ENCODE measurements at places on chromosomes 5 and 9.

DNA sequence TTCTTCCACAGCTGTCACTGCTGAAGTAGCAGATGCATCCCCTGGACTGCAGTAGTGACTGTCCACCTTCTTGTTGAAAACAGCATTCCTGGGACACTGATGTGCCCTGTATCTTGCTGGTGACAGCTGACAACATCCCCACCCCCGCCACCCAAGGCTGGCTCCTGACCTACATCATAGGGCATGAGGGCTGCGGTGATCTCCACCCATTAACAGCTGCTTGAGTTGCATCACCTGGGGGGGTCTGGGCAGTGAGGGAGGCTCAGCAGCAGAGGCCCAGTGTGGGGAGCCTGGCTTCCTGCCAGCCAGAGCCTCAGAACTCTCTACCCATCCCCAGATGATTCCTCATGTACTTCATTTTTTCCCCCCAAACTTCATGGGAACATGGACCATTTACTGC lies 4.1 kb downstream of the PRUNE2 start:
- no peak for DNase-seq

DNA sequence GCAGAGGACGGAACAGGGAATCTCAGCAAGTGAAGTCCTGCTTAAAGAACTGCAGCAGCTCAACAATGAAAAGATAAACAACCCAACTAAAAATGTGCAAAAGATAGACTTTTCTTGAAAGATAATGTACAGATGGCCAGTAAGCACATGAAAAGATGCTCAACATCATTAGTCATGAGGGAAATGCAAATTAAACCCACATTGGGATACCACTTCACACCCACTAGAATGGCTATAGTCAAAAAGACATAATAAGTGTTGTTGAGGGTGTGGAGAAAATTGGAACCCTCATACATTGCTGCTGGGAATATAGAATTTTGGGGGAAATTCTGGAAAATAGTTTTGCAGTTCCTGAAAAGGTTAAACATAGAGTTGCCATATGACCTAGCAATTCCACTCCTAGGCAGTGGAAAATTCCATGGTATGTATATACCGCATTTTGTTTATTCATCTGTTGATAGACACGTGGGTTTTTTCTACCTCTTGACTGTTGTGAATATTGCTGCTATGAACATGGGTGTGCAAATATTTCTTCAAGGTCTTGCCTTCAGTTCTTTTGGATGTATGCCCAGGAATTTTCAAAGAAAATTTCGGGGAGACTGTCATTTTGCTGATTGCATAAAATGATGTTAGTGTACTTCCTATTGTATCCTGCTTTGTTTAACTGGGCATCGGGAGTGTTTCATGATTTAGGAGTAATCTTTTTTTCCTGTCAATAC lies 7.2 kb downstream of the CNOT8 start:
- DNase-seq, result no peak

- no peak for DNase-seq
Observed at GRCh38 chr5:65858316-65858715, 68.1 kb upstream of the ERBIN start.

DNA sequence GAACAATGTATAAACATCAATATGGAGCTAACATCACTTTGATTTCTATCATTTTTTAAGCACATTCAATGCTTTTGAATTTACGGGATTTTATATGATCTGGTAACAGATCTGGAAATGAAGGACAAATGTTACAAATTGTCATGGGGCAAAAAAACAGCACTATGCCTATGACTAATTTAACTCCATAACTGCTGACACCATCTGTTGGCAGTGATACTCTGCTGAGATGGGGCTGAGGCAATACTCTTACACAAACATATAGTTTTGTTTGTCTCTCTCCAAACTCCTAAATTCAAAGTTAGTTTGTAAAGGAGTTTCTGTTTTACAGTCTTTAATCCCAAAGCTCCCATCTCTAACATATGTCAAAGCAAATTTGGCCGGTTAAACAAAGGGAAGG lies 132.5 kb upstream of the FER start:
- no peak for DNase-seq

DNA sequence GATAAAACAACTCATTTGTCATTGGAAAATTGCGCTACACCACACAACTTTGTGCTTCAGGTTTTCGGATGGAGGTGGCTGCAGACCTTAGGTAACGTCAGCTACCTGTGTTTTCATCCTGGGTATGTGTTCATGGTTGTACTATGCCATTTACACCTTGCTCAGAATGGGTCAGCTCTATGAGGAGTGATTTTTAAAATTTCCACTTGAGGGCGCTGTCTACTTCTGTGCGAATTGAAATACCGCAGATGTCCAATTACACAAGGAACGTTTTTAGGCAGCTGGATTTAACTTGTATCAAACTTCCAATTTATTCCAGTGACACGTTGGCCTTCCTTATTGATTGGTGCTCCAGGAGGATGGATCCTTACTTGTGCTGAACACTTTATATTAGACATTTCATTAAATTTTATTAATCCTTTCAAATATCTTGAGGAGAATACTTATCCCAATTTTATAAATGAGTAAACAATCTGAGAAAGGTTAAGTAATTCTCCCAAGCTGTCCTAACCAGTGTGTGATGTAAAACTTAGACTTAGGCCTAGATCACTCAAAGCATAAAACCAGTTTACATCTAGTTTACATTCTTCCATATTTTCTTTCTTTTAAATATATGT lies 23.4 kb downstream of the DMRTA1 start:
- peak; percentile 44 for DNase-seq

- no peak for DNase-seq
Observed at GRCh38 chr9:136160381-136160841, 41.7 kb upstream of the TMEM250 start.

- no peak for DNase-seq
Observed at GRCh38 chr9:134379831-134380365, 53.6 kb downstream of the RXRA start.

DNA sequence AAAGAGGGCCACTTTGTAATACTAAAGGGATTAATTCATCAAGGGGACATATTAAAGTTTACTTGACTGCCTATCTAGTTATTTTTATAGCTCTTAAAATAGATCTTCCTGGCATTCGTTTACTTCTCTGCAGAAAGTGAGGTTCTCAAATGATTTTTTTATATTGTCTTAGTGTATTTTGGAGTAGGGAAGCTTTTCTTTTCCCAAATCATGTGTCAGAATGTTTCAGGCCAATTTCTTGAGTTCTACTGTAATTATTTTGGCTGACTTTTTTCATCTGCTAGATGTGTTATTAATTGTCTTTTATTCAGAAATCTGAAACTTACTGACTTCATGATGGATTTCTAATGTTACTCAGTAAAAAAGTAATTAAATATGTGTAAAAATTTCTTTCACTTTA lies 60.2 kb upstream of the FBXL7 start:
- no peak for DNase-seq

DNA sequence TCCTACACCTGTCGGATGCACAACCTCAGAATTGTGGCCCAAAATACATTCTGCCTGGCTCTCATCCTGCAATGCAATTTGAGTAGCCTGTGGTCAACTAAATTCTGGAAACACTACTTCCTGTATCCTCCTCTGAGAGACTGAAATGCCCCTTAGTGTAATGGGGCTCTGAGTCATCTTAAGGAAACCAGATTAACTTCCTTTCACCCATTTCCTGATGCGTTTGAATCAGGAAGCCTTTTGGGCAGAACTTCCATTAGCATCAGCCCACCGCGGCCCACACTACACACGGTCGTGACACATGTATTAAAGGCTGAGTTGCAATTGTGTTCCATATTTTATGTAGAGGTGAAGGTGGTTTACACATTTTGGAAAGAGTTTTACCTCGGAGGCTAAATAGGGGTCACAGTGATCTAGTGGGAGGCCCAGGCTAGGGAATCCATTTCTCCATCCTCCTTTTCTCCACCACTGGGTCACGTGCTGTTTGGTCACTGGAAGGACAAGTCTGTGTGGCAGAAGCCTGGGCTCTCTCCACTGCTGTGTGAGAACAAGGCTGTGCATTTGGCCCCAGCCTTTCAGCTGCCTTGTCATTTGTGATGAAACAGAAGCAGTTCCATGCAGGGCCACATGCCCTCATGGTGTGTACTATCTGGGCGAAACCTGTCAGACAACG lies 55.9 kb downstream of the DAP start:
- DNase-seq, result peak; percentile 85
